ENCODE measurements at places on chromosomes 7 and 10.

GRCh38 chr7:28787106-28787505 lies 171.0 kb downstream of the TRIL start:
- no peak for DNase-seq

- no peak for DNase-seq
Observed at GRCh38 chr7:158280448-158281144, 307.0 kb downstream of the PTPRN2 start.

DNA sequence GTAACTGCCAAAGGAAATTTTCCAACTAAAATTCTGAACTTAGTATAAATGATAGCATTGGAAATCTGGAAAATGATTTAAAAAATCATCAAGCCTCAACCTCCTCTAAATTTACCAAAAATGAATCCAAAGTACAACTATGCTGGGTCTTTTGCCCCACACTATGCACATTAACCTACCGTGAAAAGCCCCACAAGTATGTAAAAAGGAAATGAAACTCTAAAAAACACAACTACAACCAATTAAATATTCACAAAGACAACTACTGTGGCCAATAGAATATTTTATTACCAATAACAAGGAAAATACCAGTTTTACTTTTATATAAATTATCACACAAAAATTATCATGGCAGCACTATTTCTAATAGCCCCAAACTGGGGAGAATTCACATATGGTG lies 19.3 kb downstream of the EIF3A start:
- DNase-seq = no peak

GRCh38 chr10:4459531-4459930 lies 366.5 kb upstream of the AKR1E2 start:
- DNase-seq = no peak

- DNase-seq = no peak
Observed at GRCh38 chr7:1106793-1107421, 19.0 kb downstream of the GPER1 start.

GRCh38 chr7:75989500-75990388 lies 4.7 kb downstream of the TMEM120A start:
- no peak for DNase-seq

DNA sequence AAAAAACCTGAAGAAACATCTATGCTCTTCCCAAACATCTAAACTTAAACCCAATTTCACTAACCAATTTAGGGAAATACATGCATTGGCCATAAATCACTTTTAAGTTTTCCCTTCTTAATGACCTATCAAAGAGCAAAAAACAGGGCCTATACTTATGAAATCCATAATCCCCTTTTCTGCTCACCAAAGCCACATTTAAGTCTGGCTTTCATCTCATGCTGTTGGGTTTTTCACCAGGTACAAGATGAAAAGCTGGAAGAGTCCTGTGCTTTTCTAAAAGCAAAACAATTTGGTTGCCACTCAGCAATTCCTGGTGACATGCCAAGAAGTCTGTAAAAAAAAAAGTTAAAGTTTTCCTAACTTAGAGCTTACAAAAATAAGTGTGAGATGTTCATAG lies 92.6 kb downstream of the HPSE2 start:
- DNase-seq = no peak

- no peak for DNase-seq
Observed at GRCh38 chr10:82558014-82558607, 683.1 kb downstream of the NRG3 start.

DNA sequence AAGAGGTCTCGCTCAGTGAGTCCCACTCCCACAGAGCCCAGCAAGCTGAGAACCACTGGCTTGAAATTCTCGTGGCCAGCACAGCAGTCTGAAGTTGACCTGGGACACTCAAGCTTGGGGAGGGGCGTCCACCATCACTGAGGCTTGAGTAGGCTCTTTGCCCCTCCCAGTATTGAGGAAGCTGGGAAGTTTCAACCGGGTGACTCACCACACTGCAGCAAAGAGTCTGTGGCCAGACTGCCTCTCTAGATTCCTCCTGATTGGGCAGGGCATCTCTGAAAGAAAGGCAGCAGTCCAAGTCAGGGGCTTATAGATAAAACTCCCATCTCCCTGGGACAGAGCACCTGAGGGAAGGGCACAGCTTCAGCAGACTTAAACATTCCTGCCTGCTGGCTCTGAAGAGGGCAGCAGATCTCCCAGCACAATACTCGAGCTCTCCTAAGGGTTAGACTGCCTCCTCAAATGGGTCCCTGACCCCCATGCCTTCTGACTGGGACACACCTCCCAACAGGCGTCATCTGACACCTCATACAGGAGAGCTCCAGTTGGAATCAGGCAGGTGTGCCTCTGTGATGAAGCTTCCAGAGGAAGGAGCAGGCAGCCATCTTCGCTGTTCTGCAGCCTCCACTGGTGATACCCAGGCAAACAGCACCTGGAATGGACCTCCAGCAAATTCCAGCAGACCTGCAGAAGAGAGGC lies 970.9 kb upstream of the LRRN3 start:
- DNase-seq = no peak

- DNase-seq = no peak
Observed at GRCh38 chr10:21627331-21627730, 93.3 kb downstream of the MLLT10 start.

DNA sequence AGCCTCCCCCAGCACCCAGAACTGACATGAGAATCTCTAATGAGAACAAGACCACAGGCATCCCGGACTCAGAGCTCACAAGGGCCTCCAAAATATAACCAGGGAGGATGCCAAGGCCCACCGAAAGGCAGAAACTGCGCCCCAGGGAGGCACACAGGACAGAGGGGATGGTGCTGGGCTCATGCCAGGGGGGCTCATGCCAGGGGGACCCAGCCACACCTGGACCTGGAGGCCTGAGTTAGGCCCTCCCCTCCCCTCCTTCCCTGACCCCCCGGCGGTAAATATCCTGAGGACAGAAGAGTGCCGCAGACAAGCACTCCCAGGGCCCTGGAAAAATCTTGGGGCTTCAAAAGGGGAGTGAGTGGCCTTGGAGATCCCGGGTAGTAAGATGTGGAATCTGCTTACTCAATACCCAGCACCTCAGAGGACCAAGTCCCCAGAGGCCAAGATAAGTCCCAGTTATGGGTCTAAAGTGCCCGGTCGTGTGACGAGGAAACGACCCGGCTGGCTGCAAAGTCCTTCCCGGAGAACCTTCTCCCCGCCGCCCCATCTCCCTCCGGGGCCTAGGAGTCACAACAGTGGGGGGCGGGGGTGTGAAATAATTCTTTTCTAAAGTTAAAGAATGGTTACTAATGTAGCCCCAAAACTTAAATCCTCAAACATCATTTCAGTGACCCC lies 11.9 kb downstream of the PDGFA start:
- DNase-seq = no peak

GRCh38 chr7:69177461-69177861 lies 420.8 kb upstream of the AUTS2 start:
- no peak for DNase-seq

- DNase-seq = no peak
Observed at GRCh38 chr7:618539-619367, 99.1 kb upstream of the PDGFA start.

DNA sequence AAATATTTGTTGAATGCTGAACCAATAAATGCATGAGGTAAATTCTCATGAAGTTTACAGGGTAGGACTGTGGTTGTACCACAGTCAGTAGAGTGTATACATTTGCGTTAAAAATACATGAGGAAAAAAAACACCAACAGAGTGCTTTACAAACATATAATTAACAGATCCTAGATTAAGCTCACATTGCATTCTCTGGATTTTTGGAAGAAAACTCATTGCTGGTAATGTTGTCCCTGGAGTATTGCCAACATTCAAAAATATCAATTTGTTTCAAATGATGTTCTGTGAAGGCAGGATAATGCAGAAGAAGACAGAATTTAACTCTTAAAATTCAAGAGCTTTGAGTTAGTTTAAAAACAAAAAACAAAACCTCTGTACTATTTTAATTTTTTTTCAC lies 95.5 kb downstream of the MBL2 start:
- no peak for DNase-seq

GRCh38 chr7:155743177-155743576 lies 69.1 kb downstream of the SHH start:
- no peak for DNase-seq

GRCh38 chr7:140165422-140165821 lies 11.4 kb downstream of the KDM7A start:
- no peak for DNase-seq

GRCh38 chr7:1008733-1009363 lies 25.9 kb downstream of the CYP2W1 start:
- no peak for DNase-seq

All from GM19239 (cell line).